ENCODE measurements at places on chromosomes 12 and 14. TPM values are rescaled to one million over a fixed set of nuclear protein-coding genes. Genes with fewer than 3 reads are reported as not detected.

- peak; percentile 81 for DNase-seq
Observed at GRCh38 chr14:51780006-51780692, 80.3 kb upstream of the GNG2 start.

- DNase-seq = no peak
Observed at GRCh38 chr12:4951083-4951482, 41.4 kb downstream of the KCNA1 start.

DNA sequence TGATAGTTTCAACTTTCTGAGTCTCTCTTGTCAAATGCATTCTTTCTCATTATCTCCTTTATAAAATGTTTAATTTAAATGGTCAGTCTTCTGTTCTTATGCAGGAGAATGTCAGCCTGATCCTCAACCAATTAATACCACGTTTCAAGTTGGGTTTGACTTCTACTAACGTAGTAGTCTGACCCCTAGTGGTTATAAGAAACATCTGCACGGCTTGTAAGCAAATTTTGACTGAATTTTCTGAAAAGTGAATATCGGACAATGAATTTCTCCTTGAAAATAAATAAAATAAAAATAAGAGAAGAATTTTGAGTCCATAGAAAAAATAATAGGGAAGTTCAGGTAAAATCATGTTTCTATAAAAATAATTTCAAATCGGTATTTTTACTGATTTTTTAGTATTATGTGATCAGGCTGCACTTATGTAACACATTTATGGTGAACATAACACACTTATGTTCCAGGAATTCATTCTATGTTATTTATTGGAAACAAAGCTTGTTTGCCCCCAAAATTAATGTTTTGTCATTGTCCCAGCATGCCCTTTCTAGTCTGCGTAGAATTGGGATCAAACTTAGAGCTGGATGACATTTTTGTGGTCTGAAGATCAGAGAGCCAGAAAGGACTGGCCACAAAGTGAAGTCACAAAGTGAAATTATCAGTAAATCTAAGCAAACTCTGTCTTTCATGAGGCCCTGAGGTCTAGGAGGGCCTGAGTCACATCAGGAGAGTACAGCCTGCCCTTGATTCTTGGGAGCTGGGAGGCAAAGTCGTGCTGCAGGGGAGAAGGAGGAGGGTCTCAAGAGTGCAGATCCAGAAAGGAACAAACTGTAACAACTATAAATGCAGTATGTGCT lies 101.2 kb upstream of the STXBP6 start:
- DNase-seq = no peak

- DNase-seq = no peak
Observed at GRCh38 chr12:68761901-68762630, 16.1 kb downstream of the SLC35E3 start.

GRCh38 chr12:68460236-68460635 lies 128.1 kb upstream of the MDM1 start:
- DNase-seq = no peak

- no peak for DNase-seq
Observed at GRCh38 chr12:29025937-29026336, 123.1 kb upstream of the FAR2 start.

- DNase-seq = no peak
Observed at GRCh38 chr14:68690089-68690958, 102.5 kb downstream of the ZFP36L1 start.

- DNase-seq = no peak
Observed at GRCh38 chr12:64707362-64707761, 51.8 kb downstream of the GNS start.

The GLI1 gene
- total RNA-seq = 0.53 TPM

DNA sequence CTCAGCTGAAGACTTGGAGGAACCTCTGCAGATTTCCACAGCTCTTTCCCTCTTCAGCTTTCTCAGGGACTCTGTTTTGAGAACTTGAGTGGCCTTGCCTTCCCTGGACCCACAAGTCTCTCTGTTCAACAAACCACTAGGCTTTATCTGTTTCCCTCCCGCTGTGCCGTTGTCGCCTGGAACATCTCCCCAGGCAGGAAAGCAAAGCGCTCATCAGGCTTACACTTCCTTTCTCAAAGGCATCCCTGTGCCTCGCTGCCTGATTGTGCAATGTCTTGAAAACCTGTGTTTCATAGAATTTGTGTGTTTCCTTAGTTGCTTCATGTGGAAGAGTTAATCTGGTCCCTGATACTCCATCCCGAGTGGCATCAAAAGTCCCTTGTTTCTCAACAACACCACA lies 64.1 kb downstream of the PPM1A start:
- no peak for DNase-seq

GRCh38 chr14:21913759-21914158 lies 240.1 kb upstream of the OR4E1 start:
- peak; percentile 87 for DNase-seq

DNA sequence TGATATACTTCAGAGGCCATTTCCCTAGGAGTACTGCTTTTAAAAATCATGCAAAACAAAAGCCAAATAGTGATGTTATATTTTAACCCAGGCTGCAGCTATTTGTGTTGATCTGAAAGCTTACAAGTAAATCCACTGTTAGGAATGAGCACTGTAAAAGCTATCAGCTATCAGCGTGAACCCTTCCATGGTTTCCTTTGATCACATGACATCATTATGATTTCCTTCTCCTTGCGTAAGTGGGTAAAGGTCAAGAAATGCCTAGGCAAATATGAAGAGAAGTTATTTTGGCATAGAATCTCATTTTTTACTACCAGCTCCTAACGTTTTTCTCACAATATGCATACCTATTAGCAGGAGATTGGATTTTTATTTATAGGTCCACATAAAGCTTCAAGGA lies 48.6 kb upstream of the CATSPERB start:
- no peak for DNase-seq

The METTL3 gene
- total RNA-seq = 94.1 TPM

DNA sequence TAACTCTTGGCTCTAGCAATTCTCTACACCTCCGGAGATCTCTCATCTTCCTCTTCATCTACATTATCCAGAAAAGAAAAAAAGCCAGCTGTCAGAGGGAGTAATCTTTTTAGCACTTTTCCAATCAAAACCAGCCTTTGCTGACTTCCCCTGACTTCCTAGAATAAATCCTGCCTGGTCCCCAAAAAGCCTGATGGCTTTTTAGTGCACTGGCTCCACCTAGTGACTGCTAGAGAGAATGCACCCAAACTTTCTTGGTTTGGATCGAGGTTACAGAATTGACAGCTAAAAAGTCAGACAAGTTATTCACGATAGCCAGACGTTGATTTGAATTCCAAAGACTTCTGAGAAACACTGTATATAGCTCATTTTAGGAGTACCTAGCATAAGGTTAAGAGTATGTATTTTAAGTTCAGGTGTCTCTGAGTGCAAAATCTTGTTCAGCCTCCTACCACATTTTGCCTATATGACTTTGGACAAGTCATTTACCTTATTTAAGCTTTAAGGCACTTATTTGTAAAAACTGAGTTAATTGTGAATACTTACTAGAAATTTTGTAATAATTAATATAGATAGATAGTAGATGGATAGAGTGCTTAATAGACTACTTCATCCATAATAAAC lies 185.7 kb upstream of the GRIN2B start:
- DNase-seq = peak; percentile 52

DNA sequence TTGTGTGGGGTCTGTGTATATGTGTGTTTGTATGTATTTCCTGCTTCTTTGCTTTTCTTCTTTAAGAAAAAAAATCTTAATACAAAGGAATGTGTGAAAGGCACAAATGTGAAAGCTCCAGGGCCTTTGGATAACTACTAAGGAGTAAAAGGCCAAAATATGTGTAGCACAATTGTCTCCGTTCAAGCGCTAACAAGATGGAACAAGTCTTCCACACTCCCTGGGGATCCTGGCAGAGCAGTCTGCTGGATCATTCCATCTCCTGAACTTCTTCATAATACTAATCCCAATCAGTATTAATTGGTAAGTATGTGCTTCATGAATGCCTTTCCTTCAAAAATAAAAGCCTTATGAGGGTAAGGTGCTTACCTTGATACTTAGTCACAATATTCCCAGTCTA lies 462.5 kb upstream of the TBX3 start:
- no peak for DNase-seq

- DNase-seq = no peak
Observed at GRCh38 chr14:55758796-55759195, 178.8 kb downstream of the KTN1 start.

The CD27 gene
- 67.3 TPM for total RNA-seq

GRCh38 chr12:110933326-110933974 lies 13.1 kb upstream of the MYL2 start:
- DNase-seq = no peak

- no peak for DNase-seq
Observed at GRCh38 chr12:29962276-29963035, 178.7 kb upstream of the TMTC1 start.

- no peak for DNase-seq
Observed at GRCh38 chr12:94962670-94963069, 40.8 kb downstream of the NDUFA12 start.

DNA sequence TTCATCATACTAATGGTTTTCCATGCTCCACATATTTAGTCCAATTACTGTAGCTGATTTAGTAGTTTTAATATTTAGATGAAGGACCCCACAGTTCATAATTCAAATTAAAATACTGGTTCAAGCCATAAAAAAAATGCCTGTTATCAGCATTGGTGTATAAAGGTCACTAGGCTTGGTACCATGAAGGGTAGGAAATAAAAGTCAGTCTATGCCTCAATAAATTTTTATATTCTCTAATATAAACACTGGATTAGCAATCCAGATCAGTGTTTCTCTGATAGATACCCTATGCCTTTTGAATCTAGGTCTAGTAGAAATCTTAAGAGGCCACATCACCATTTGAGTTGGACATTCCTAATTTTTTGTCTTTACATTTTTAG lies 163.2 kb upstream of the HIF1A start:
- no peak for DNase-seq

- DNase-seq = no peak
Observed at GRCh38 chr12:79597910-79598309, 92.9 kb downstream of the PAWR start.

GRCh38 chr14:100052819-100053218 lies 12.4 kb upstream of the EVL start:
- no peak for DNase-seq

DNA sequence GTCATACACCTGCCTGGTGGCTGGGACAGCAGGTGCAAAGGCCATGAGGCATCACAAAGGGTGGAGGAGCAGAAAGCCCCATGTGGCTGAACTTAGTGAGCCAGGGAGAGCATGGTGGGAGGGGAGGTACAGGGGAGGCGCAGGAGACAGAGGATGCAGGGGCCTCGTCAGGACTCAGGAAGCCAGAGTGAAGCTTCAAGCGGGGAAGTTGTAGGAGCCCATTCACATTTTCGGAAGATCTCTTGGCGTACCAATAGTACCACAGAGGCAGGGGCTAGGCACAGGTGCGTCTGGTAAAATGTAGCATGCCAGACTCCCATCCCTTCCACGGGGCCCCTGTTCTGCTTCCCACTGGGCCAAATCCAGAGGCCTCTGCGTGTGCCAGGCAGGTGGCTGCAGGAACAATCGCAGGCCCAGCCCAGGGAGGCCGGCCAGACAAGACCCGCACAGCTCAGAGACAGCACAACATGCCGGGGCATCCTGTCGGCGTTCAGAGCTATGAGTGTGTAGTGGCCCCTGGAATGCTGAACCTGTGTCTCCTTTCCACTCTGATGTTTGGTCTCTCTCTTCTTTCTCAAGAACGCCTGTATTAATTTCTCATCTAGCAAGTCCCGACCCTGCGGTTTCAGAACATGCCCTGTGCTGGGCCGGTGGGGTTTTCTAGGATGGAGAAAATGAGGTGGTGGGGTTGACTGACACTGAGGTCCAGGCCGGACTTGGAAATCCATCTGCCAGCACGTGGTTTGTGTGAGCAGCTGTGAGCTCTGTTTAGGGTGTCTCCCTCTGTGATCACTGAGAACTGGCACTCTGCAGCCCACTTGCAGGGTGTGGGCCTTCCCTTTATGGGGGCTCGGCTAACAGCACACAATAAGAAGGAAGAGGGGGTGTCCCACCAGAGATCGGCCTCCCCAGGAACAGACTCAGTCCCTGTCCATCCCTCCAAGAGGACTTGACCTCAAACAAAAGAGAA lies 5.5 kb upstream of the TMEM132D start:
- DNase-seq = no peak

- no peak for DNase-seq
Observed at GRCh38 chr14:102737402-102738372, 39.6 kb upstream of the TRAF3 start.

The PNMA1 gene
- 27.1 TPM for total RNA-seq

DNA sequence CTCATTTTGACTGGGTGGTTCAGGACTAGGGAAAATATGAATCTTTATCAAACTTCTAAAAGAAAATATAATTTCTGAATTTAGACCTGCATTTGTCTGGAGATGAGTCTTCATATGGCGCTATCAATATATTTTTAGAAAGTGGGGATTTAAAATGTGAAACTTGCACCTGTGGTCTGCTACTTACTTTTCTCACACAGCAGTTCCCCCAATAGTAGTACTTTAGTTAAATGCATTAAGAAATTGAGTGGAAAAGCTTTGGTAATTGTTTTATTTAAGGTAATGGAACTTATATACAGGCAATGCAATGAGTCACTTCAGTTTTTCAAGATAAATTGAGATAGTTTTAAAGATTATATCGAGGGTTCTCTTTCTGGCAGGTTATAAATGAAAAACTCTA lies 91.9 kb downstream of the CNTN1 start:
- no peak for DNase-seq

DNA sequence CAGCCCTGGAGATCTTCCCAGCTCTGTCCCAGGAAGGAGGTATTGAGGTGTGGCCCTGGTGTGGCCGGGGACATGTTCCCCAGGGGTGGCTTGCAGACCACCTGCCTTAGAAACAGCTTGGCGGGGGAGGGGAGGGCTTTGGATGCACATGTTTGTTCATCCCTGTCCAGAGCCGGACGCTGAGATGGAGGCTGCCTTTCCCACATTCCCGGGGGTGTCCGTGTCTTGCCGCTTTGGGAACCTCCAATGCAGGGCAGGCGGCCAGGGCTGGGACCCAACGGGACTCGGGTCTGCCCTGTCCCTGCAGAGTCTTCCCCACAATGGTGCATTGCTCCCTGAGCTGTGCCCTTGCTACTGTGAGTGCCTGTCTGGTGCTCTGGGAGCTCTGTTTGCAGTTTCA lies 319.5 kb upstream of the SFSWAP start:
- DNase-seq = no peak

DNA sequence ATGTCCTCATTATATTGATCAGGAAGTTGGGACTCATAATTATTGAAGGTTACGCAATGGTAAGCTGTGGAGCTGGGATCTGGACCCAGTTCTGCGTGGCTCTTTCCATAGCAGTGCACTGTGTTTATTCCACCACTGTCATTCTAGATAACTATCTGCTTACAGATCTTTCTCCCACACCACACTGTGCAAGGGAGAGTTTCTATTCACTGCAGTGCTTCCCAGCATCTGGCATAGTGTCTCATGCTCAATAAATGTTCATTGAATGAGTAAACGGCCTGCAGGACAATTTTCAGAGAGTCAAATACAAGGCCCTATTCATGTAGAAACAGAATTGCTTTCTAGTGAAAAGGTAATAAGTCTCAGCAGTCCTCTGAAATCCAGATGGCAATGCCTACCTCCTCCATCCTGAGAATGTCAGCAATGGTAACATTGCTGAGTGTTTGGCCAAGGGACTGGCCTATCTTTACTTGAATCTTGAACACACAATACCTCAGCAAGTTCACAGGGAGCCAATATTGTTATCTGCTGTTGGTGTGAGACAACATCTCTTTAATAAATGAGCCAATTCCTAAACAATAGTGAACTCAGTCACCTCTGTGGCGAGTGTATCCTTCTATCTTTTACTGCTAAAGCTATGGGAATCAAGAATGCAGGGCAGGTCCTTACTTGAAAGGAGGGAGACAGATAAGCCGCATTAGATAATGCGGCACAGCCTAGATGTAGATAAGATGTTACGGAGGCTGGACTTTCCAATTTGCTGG lies 332.4 kb upstream of the PRICKLE1 start:
- DNase-seq = no peak

The GALNT6 gene
- total RNA-seq = 47.9 TPM

- no peak for DNase-seq
Observed at GRCh38 chr14:89373185-89373584, 43.8 kb downstream of the FOXN3 start.

The ANKRD33 gene
- total RNA-seq = not detected
